H9 (cell line): ENCODE measurements at places on chromosomes 7 and 10.

DNA sequence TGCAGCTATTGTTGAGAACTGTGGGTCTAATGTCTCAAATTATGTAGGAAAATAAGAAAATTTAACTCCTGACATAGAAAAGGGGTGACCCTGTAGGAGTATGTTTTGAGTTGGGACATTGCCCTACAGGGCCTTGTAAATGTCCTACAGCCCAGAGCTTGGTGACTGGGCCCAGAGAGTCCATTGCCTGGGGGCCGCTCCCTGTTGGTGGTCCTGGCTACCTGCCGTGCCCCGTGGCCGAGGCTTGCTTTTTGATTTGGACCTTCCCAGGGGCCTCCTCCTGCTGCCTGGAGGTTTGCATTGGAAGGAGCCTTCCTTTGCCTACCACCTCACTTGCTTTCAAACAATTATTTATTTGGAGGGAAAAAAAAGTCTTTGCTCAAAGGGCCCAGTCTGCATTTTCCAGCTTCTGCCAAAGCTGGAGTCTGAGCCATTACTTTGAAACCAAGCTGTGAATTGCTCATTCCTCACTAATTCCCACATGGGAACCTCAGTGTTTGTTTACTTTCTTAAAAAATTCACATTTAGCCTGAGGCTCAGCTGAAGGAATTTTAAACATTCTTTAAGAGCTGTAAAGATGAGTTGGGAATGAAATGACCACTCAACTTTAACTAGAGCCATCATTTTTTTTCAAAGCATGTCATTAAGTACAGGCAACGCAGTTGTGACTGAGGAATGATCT, 355.0 kb downstream of the GLRX3 start:
- DNase-seq, result no peak

DNA sequence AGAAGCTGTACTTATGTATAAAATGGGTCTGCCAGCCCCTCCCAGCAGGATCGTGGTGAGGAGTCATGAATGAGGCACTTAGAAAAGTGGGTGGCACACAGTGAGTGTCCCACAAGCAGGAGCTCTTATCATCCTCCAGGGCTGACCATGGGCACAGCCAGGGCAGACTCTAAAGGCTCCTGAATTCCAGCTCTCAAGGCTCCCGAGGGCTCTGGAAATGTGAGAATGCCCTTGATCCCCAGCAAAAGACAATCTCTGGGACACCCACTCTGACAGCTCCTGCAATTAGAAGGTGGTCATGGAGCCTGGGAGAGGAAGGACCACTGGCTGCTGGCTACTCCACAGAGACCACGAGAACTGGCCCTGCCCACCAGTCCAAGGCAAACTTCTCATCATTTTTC, 1.6 kb downstream of the VSTM4 start:
- peak; percentile 15 for DNase-seq

DNA sequence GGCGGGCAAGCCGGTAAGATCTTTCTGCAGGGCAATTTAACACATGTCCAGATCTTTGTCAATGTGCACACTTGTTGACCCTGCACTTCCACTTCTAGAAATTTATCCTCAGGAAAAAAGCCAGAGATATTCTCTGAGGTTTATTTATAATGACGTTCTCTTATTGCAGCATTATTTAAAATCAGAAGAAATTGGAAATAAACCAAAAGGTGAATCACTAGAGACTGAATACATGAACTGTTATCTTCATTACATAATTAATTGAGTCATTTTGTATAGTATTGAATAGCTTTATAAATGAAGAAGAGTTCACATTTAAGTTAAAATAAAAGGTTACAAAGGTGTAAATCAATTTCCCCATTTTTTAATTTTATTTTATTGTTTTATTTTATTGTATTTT, 16.3 kb upstream of the SAR1A start:
- DNase-seq, result no peak

- no peak for DNase-seq
Observed at GRCh38 chr10:1136268-1136667, 80.1 kb downstream of the WDR37 start.

- no peak for DNase-seq
Observed at GRCh38 chr10:77163670-77164348, 473.8 kb downstream of the KCNMA1 start.

- DNase-seq, result peak; percentile 36
Observed at GRCh38 chr7:124996778-124997177, 67.2 kb upstream of the POT1 start.

DNA sequence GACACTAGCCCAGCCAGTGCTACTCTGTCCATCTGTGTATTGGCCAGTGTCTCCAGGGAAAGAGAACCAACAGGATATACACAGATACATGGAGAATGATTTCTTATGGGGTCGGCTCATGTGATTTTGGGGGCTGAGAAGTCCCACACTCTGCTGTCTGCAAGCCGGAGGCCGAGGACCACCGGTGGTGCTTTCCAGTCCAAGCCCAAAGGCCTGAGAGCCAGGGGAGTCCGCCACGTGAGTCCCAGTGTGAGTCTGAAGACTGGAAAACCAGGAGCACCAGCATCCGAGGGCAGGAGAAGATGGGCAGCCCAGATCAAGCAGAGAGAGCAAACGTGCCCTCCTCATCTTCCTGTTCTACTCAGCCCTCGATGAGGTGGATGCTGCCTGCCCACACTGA, 71.5 kb downstream of the C10orf143 start:
- no peak for DNase-seq

- no peak for DNase-seq
Observed at GRCh38 chr10:26755443-26755903, 58.0 kb downstream of the PDSS1 start.

DNA sequence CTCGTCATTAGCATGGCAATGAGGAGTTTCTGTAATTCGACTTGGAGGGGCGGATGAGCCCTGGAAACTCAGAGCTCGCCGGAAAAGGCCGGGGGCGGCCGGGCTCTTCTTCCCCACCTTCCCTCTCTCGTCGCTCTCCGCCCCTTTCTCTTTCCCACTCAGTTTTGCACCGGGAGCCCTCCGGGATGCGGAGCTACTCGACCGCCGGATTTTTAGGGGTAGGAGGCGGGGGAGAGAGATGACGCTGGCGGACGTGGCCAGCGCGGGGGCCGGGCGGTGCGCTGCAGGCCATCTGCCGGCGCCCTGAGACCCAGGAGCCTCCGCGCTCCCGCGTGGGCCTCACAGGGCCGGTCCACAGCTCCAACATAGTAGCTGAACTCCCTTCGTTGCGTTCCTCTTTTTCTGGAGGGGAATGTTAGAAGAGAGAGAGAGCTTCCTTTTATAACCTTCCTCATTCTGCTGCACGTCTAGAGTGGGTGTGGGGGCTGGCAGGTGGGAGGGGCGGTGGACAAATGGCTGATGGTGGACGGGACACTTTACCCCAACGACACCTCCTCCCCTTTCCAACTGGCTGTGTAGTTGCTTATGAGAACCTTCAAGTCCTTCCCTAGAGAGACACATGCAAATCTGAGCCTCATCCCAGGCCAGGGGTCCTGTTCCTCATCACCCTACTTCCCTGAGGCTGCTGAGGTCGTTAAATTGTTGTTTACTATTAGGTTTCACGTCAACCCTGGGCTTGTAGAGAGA, 1.1 kb upstream of the HOXA1 start:
- no peak for DNase-seq

DNA sequence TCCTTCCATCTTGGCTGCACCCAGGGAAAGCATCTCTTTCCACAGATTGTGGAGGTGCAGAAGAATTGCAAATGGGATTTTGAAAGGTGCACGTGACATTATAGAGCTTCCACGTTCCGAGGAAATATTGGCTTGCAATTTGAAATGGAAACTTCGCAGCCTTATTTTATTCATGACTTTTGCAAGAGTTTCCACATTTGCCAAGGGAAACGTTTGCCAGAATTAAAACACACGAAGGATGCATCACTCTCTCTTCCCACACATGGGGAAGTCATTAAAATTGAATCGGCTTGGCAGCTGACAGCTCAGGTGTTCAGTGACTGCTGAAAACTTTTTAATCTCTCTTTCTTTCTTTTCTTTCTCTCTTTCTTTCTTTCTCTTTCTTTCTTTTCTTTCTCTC, 475.4 kb upstream of the IGFBP3 start:
- DNase-seq, result no peak

DNA sequence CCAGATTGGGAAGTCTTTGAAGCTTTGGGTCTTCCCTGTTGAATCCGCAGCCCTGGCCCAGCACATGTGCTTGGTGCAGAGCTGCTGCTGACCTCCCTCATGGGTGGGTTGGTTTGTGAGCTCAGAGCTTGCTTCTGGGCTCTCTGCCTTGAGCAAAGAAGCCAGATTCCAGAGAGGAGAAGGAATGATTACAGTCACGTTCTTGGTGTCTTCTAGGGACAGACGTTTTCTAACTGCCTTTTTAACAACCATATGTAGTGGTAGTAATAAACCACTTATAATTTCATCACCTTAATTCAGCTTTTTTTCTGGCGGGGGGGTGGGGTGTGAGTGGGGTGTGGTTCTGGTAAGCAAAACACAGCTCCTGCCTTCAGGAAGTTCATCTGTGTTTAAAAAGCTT, 39.5 kb downstream of the LRMDA start:
- no peak for DNase-seq

- DNase-seq, result no peak
Observed at GRCh38 chr10:59864141-59864962, 42.0 kb downstream of the CCDC6 start.

GRCh38 chr10:80448209-80448942, 5.7 kb upstream of the TSPAN14 start:
- DNase-seq, result no peak

DNA sequence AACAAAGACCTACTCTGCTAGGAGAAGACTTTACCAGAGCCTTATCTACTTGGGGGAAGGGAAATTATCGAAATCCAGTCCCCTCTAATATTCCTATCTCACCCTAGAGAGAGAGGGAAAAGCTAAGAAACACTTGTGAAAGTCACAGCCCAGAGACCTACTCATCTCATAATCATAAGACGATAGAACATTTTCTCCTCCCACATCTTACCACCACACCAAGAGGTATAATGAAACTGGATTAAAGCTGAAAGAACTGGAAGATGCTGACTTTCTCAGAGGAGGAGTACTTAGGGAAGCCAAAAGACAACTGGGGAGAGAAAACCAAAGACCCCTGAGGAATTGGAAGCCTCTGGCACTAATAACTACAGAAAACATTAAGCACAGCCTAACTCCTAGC, 10.8 kb upstream of the CPA5 start:
- DNase-seq, result no peak

DNA sequence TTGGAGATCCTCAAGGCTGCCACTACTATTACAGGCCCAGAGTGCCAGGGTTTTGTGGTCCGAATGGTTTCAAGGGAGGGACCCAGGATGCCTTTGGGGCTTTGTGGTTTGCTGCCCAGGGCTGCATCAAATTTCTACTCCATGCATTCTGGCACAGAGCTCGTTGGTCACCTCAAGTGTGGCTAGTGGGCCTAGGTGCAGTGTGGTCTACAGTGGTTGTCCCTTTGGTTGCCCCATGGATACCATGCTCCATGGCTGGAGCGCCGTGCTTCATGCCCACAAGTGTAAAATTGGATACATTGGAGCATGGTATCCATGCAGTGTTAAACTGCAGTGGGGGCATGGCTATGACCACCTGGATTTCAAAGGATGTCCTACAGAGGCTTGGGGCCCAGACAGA, 5.4 kb upstream of the PRF1 start:
- DNase-seq, result no peak

- DNase-seq, result no peak
Observed at GRCh38 chr7:16091701-16092310, 329.5 kb downstream of the CRPPA start.

GRCh38 chr10:124722798-124723783, 21.1 kb downstream of the FAM53B start:
- no peak for DNase-seq

- peak; percentile 78 for DNase-seq
Observed at GRCh38 chr10:97534746-97535367, 36.1 kb downstream of the UBTD1 start.

DNA sequence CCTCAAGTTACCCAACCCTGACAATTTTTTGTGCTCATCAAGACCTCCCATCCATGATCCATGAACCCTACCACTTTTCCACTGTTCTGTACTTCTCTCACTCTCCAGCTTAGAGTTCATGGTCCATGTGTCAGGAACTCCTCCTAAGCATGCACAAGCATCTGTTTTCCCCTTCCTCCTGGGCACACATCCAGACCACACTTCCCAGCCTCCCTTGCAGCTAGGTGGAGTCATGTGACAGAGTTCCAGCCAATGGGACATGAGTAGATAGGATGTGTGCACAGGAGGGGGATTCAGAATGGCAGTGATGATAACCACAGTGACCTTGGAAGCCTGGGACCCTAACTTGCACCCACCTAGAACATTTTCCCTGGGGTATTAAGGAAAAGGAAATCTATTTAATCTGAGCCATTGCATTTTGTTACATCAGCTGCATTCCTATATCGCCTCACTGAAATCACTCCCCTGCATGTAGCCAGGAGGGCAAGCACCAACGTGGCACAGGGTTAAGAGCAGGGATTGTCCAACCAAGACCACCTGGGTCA, 9.6 kb upstream of the FRMPD2 start:
- no peak for DNase-seq

DNA sequence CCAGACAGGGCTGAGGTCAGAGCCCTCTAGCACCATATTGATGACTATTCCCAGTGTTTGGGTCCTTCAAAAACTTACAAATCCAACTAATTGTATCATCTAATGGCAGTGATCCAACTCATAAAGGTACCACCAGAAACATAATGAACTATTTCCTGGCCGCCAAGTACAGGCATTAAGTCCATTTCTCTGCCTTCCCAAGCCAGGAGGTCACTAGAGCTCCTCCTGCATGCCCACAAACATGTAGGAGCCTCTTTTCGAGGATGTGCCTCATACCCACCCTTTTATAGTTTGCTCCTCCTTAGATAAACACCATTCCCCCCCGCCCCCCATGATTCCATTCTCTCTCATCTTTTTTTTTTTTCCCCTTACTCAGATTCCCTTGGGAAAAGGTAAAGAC, 91.3 kb downstream of the CHN2 start:
- DNase-seq, result no peak

- DNase-seq, result no peak
Observed at GRCh38 chr10:72702868-72703581, 11.1 kb downstream of the MCU start.

DNA sequence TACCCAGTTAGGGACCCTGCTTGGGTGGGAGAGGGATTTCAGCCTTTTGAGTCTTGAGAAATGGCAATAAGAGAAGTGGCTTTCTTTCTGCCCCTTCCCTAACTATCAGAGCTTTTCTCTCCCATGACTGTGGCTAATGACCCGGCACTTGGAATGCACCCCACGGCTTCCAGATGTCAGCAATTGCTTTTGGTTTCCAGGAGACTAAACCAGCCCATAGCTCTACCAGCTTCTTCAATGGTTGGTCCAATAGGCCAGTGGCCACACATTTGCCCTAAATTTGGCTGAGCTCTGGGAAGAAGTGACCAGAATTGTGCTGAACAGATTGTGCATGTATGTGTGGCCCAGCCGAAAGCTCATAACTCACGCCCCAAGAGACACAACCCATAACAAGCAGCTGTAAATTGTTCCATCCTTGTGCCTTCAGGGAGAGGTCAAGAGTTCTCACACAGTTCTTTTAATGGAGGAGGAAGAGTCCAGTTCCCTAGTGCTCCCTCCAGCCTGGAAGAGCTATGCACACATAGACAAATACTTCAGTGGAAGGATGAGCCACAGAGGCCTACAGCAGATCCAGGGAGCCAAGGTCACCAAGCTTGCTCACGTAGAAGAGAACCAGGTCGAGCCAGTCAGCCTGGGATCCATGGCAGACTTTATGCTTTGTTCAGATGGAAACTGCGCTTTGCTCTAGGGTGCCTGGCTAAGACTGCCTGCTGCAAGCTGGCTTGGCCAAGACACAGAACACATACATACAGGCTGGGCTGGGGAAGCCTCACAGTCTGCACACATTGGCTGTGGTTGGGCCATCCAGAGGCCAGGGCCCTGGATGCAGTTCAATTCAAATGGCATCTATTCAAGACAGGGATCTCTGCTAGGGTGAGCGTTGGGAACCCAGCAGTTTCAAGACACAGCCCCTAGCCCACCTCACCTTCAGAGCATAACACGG, 131.8 kb upstream of the HABP2 start:
- DNase-seq, result no peak

GRCh38 chr10:106711313-106711906, 453.1 kb downstream of the SORCS1 start:
- peak; percentile 72 for DNase-seq
